ENCODE measurements at places on chromosomes 2 and 18.

- no peak for DNase-seq
These were observed 209.0 kb downstream of the MC4R start for GRCh38 chr18:60163622-60164021.

- DNase-seq: no peak
These were observed 15.8 kb upstream of the IL1RL1 start for GRCh38 chr2:102295566-102295965.

GRCh38 chr2:233566141-233566956 lies at the start of gene USP40:
Gene USP40 (minus strand): TSS chr2:233566782. CDS start chr2:233565554, 1,228 bp downstream.
- DNase-seq: peak; percentile 30

DNA sequence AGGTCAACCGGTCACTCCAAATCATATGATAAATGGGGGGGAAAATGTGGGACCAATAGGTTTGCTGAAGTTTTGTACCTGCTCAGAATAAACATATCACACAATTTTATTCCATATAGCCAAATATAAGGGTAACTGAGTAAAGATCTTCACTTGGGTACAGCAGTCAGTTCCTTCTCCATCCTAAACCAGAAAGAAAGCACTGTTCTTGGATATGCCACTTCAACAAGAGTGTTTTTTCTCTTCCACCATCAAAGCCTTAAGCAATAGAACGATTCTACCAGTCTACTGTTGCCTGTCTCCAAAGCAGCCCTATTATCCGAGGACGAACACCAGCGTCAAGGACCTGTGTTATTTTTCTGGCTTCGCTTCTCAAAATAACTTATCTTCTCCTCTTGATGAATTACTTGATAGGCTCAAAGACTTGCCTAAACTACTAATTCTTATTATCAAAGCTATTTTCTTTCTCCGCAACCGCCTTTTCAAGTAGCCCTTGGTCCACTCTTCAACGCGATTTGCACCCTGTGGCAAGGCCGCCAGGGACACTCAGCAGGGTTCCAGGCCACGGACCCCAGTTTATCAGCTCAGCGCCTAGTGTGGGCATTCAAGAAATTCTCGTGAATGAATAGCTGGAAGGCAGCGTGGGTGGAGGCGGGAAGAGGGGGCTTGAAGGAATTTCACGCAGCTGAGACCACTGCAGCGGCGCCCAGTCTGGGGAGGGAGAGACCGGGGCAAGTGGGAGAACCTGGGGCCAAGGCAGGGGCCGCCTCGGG lies 646 bp downstream of the ALS2 start:
- DNase-seq: no peak

DNA sequence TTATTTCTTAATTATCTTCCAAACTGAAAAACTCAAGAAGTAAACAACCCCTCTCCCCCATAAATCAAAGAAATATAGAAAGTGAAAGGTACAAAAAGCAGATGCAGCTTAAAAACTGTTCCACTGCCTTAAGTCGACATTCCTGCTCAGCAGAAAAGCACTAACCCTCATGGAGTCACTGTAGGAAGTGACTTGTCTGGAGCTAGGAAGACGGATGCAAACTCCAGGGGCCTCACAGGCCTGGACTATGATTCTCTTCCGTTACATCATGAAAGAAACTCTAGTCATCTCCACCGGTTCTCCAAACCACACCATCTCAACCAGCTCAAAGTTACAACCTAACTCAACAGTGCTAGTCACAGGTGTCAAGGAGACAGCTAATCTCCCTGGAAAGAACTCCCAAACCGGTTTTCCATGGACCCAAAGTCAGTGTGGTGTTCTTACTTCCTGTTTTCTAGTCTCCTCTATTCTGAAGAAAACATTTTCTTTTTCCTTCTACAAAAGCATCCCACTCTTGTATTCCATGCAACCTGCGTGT lies 128.4 kb downstream of the PIEZO2 start:
- DNase-seq: no peak

- DNase-seq: no peak
These were observed 945 bp downstream of the HAT1 start for GRCh38 chr2:171923206-171923605.

DNA sequence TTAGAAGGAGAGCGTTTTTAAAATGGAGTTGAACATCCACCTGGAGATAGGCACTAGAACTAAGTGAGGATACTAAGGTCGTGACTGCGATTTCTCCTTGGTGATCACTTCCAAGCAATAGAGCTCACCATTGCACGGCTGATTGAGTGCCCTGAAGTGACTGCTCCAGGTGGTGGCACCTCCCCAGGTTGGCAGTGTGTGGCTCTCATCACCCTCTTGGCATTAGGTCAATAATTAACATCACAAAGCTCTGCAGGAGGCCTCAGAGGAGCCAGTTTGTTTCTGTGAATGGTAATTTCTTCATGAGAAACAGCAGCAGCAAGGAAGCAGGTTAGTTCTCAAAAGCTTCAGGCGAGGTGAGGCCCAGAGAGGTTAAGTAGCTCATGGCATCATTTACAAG lies 259.6 kb downstream of the CLIP4 start:
- no peak for DNase-seq

DNA sequence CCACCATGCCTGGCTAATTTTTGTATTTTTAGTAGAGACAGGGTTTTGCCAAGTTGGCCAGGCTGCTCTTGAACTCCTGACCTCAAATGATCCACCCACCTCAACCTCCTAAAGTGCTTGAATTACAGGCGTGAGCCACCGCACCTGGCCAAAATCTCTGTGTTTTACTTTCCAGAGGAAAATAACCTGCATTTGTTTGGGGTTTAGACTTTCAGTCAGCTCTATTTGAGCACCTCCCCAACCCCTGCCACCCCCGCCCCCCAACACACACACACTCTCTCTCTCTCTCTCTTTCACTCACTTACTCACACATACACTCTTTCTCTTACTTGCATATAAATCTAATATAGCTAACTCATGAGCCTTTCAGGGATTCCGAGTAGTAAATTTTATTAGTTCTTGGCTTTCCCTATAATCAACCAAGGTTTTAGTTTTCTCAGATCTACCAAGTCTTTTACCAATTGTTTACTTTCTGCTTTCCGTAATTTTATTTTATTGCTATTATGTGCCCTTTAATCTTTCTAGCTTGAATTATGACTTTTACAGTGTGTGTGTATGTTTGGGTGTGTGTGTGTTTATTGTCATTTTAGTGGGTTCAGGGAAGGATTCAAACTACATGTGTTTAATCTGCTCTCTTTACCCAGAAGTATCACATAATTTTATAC lies 24.5 kb downstream of the MFSD6 start:
- DNase-seq: no peak

DNA sequence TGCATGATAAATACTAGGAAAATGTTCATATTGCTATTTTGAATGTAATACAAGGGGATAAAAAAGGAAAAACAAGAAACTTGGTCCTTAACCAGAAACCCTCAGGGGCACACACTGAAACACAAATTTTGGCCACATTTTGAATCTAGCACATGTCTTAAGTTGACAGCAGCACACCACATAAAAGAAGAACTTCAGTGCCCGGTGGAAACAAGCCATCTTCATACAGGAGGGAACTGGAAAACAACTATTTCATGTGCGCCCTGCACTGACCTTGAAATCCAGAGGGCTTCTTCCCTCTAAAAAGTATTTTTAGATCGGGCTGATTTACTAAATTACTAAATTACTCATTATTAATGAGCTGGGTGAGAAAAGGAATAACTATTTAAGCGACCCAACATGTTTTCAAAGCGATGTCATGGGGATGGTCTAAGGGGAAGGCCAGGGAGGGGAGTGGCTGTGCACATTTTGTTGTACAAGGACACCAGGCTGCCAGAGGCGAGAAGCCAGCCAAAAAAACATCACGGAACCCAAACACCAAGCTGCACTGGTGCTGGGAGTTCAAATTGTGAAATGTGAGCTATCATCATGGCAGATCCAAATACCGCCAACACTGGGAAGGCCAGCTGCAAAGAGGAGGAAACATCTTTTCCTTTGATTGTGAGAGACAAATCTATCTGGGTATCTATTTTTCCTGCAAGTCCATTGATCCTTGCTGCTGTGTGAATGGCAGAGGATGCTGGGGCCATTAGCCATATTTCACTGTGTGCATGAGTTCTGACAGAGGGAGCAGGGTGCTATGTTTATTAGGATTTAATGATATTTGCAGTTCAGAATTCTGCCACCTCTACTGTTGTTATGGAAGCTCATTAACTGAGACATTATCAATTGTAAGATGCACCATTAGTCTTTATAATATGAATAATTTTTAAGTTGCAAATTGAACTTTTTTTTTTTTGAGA lies 150.7 kb upstream of the LMAN1 start:
- no peak for DNase-seq

GRCh38 chr2:237324405-237324831 lies 89.5 kb downstream of the COL6A3 start:
- DNase-seq: no peak

- DNase-seq: no peak
These were observed 29.8 kb downstream of the COL6A3 start for GRCh38 chr2:237383991-237384671.

DNA sequence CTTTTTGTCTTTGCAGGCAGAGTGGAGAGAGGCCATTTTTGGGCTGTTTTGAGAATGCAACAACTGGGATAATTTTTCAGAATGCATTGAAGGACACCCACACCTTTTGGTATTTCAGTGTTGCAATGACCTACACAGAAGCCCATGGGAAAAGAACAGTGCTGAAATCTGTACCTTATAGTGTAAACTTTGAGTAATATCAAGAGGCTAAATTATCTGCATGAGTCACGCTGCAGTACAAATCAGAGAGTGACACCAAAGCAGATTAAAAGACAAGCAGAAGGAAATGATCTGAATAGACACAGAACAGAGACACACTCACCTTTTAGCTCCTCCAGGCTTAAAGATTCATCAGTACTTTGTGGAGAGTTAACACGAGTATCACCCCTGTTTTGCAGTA lies 265.3 kb downstream of the PAX3 start:
- no peak for DNase-seq

Data from activated T-helper 1 cell treated with anti-CD3 and anti-CD28 coated beads, Interleukin-2, amount 50 U/mL, for 16 hours (primary cell).